ENCODE measurements at places on chromosomes 3 and 15. TPM values are rescaled to one million over a fixed set of nuclear protein-coding genes. Genes with fewer than 3 reads are reported as not detected.

RAB43 gene
- total RNA-seq = 3.4 TPM

SLC6A1 gene
- 2.1 TPM for total RNA-seq

C2CD4A gene
- total RNA-seq = 0.05 TPM

OCA2 gene
- not detected for total RNA-seq

GHSR gene
- not detected for total RNA-seq

AGTR1 gene
- 0.67 TPM for total RNA-seq

SMCO1 gene
- 28.7 TPM for total RNA-seq

TRPM1 gene
- not detected for total RNA-seq

CCDC71 gene
- total RNA-seq = 11.4 TPM

DUOXA1 gene
- total RNA-seq = 0.73 TPM

CATSPER2 gene
- 3.0 TPM for total RNA-seq

CHAC1 gene
- 1.6 TPM for total RNA-seq
